ENCODE measurements at places on chromosomes 11 and 22. TPM values are rescaled to one million over a fixed set of nuclear protein-coding genes. Genes with fewer than 3 reads are reported as not detected.

Gene KRTAP5-7
- polyA plus RNA-seq, result 0.12 TPM

Gene SLCO2B1
- polyA plus RNA-seq, result 22.2 TPM

Gene C11orf87
- not detected for polyA plus RNA-seq

Gene MMP1
- polyA plus RNA-seq, result 14.1 TPM

Gene HBB
- polyA plus RNA-seq, result 39.4 TPM

Gene SLC5A1
- polyA plus RNA-seq, result 1.6 TPM

DNA sequence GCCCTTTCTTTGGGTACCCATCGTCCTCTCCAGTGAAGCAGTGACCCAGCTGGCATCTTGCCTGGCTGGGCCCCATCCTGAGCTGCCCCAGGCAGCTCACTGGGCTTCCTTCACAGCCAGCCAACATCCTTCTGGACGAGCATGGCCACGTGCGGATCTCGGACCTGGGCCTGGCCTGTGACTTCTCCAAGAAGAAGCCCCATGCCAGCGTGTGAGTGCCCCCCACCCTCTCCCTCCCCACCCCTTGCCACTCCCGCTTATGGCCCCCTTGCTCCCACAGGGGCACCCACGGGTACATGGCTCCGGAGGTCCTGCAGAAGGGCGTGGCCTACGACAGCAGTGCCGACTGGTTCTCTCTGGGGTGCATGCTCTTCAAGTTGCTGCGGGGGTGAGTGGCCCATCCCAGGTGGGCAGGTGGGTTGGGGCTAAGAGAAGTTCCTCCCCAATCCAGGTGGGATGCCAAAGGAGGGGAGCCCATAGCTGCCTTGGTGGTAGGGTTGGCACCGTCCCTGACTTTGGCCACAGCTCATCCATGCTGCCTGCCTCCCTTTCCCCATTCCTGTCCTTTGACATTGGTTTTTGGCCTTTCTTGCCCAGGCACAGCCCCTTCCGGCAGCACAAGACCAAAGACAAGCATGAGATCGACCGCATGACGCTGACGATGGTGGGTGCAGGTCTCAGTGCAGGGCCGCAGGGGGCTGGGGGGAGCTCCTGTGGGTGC, 6.8 kb upstream of the ANKRD13D start:
- no peak for DNase-seq

- peak; percentile 38 for DNase-seq
These were observed 11.0 kb downstream of the PTPRJ start for GRCh38 chr11:47991266-47991830.

DNA sequence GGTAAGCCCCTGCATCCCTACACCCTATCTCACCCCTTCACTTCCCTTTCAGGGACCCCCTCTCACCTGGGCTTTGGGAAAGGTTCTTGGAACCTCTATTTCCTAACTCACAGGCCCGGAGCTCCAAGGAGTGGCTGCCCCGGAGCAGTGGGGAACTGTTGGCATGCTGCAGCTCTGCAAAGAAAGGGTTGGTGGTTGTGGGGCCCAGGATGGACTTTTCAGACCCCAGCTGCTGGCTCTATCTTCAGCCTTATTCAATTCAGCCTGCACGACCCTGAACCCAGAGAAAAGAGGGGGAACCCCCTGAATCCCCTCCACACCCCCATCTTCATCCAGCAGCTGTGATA, 10.0 kb downstream of the ROBO4 start:
- no peak for DNase-seq

- DNase-seq, result no peak
These were observed 129.0 kb downstream of the ETS1 start for GRCh38 chr11:128458321-128458720.

DNA sequence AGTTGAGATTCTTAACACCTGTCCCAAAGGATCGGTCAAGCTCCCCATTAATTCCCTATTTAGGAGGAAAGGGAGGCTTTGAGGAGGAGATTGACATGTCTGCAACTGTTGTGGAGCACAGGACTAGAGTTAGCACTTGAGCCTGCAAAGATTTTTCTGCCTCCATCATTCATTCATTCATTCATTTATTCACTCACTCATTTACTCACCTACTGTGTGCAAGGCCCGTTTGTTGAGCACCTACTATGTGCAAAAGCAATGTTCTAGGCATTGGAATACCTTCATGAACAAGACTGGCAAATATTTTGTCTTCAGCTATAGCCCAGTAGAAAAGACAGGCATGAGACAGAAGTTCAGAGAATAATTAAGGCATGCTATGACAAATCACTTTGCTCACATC, 43.2 kb upstream of the CD82 start:
- DNase-seq, result no peak

DNA sequence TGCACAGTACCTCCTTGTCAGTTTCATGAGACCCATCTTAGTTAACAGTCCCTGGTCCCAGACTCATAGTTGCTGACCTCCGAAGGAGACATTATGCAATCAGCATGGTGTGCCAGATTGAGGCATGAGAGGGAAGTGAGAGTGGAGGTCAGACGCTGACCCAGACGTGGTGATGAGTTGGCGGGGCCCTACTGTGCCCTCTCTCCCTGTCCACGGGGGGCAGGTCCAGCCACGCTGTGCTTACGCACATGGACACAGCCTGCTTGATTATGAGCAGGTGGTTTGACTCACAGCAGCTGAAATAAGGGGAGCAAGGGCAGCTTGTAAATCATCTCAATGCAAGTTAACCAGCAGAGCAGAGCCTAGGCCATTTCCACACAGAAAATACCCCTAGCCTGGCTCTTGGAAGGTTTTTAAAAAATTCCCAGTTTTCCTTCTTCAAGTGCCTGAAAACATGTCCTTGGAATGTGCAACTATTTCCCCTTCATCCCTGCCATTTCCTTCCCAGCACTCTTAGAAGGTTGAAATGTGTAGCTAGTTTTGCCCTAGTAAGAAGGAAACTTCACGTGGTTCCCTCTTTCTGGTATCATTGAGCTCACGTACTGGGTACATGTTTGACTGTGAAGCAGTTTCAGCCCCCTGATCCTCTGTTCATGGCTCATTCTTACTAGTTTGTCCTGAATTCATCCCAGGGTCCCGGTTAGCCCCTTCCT, 122.6 kb upstream of the SORL1-AS1 start:
- DNase-seq, result peak; percentile 82

- DNase-seq, result no peak
These were observed 115.2 kb upstream of the VPREB1 start for GRCh38 chr22:22129387-22129786.

DNA sequence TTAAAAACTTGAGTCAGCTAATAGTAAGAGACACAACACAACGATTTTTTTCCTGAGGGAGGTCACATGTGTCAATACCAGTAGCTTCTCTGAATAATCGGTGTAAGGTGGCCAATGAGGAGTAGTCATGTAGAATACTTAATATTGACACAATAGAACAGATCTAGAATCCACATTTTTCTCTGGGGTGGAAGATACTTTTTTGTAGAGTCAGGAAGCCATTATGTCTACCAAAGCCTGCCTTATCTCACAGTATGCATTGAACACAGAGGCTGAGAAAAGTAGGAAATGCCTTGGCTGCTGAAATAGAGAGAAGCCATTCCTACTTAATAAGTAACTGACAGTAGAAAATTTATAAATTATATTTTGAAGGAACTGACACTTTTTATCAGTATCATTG, 725.0 kb downstream of the METTL15 start:
- no peak for DNase-seq

DNA sequence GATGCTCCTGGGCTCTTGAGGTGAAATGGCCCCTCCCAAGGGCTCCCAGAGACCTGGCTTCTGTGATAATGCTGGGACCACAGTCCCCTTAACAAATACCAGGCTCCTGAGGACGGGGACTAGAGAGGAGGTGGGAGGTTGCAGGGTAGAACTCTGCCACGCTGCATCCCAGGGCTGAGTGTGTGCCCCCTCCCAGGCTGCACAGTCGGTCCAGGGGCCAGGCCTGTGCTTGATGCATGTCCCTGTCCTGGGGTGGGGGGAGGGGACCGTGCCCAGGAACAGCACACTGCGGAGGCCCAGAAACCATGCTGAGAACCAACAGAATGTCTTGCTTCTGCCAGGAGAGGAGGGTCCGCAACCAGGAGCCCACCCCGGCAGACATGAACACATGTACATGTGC, 9.3 kb downstream of the CSF2RB start:
- no peak for DNase-seq

GRCh38 chr11:104000798-104001197, 35.6 kb upstream of the DDI1 start:
- no peak for DNase-seq

- no peak for DNase-seq
These were observed 56.9 kb downstream of the ABTB2 start for GRCh38 chr11:34300926-34301295.

DNA sequence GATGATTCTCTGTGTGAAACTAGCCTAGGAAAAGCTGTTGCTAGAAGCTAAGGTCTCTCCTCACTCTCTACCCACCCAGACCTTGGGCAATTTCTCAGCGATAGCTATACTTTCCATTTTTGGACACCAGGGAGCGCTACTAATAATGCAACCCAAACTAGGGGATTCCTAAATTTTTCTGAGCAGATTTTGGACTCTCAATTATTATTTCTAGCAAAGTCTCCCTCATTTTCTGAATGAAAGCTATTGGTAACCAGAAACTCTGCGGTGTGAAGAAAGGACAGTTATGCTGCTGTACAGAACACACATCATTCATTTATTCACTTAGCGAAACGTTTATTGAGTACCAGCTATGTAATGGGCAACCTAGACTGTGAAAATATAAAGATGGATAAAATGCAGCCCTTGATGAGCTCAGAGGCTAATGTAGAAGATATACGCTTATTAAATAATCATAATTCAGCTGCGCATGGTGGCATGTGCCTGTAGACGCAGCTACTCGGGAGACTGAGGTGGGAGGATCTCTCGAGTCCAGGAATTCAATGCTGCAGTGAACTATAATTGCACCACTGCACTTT, 6.1 kb upstream of the STIM1 start:
- DNase-seq, result no peak
